ENCODE measurements at places on chromosomes 11 and 22. TPM values are rescaled to one million over a fixed set of nuclear protein-coding genes. Genes with fewer than 3 reads are reported as not detected.

KRTAP5-8 gene
- not detected for total RNA-seq

PRG3 gene
- total RNA-seq, result not detected

KDM4E gene
- not detected for total RNA-seq

SUSD2 gene
- total RNA-seq, result 9.3 TPM

DNA sequence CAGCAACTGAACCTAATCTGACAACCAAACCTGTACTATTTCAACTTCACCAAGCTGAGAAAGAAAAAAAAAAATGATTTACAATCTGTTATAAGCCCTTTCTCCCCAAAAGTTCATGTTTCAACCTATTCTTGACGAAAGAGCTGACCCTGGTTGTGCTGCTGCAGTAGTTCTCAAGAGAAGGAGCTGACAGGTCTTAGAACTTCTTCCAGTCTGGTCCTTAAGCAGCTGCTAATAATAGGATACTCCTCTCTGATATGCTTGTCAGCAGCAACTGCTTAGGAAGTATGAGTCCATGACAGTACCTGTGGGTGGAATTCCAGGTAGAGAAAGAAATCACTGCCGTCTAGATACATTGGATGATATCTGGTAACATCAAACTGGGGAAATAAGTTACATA lies 735.1 kb upstream of the CCDC90B start:
- no peak for DNase-seq
- H3K4me3 ChIP-seq, result no peak overlapping the region
- no peaks in the 10 kb centered on the region for H3K4me1 ChIP-seq

MPEG1 gene
- total RNA-seq, result 3.2 TPM

- no peak overlapping the region for H3K27ac ChIP-seq
- H3K36me3 ChIP-seq, result no peaks in the 10 kb centered on the region
- H3K4me1 ChIP-seq, result no peaks in the 10 kb centered on the region
- H3K4me3 ChIP-seq, result no peak overlapping the region
Observed at GRCh38 chr11:86291466-86292262, 10.4 kb upstream of the HIKESHI start.

DNA sequence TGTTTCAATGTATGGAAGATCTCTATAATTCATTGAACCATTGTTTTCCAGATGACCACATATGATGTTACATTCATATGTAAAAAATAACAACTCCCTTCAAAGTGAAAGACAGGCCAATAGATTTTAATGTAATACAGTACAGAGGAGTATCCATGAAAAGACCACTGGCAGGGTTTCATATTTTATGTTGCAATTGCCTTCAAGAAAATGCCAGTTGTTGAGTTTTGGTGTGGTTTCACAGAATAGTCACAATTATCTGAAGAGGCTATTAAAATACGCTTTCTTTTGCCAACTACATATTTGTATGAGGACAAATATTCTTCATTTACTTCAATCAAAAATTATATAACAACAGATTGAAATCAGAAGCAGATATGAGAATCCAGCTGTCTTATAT lies 14.3 kb downstream of the AMOTL1 start:
- no peaks in the 10 kb centered on the region for H3K27me3 ChIP-seq
- H3K27ac ChIP-seq, result no peak overlapping the region
- no peaks in the 10 kb centered on the region for H3K4me1 ChIP-seq
- no peak for DNase-seq
- H3K36me3 ChIP-seq, result no peaks in the 10 kb centered on the region
- H3K4me3 ChIP-seq, result no peak overlapping the region

GRCh38 chr11:125211948-125212340 lies 47.4 kb downstream of the PKNOX2 start:
- no peak overlapping the region for H3K4me3 ChIP-seq
- no peaks in the 10 kb centered on the region for H3K27me3 ChIP-seq
- DNase-seq, result no peak
- H3K27ac ChIP-seq, result peak overlapping the region; percentile 65
